ENCODE measurements at places on chromosomes 16 and 17. TPM values are rescaled to one million over a fixed set of nuclear protein-coding genes. Genes with fewer than 3 reads are reported as not detected.

KRTAP1-1 gene
- total RNA-seq, result not detected

DNA sequence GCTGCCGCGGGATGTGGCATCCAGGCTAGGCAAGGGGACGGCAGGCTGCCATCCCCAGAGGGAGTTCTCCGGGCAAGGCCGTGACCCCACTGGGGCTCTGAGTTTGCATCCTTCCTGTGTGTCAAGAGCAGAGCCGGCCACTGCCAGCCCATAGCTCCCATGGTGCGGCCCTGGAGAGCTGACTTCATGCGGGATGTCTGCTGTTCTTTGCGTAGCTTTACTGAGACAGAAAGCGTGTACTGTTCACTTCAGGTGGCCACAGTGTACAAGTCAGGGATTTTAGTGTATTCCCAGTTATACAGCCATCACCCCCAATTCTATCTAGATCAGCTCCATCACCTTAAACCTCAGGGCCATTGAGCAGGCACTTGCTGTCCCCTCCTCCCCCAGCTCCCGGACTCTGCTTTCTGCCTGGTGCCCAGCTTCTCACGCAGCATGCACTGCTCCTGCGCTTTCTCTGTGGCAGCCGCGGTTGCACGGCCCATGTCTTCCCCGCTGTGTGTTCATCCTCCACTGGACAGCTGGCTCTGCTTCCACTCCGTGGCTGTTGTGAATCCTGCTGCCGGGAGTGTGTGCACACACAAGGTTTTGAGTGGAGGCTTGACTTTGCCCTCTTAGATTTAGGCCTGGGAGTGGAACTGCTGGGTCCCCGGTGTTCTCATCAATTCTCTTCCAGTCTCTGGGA, 71.2 kb downstream of the KLHDC4 start:
- H3K4me3 ChIP-seq, result no peak overlapping the region
- H3K27me3 ChIP-seq, result no peaks in the 10 kb centered on the region
- no peak for DNase-seq
- H3K27ac ChIP-seq, result no peak overlapping the region
- peaks cover 9% of the 10 kb centered on the region for H3K36me3 ChIP-seq

DNA sequence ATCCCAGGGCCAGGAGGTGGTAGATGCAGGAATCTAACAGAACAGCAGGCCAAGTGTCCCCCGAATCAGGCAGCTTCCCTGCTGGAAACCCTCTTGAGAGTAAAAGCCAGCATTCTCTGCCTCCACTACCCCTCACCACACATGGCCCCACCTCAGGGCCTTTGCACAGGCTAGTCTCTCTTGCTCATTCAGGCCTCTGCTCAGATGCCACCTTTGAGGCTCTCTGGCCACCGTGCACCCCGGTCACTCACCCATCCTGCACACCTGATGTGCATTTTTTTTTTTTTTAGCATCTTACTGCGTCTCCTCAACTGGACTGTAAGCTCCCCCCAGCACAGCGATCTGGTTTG, 34.5 kb upstream of the GSE1 start:
- no peaks in the 10 kb centered on the region for H3K4me1 ChIP-seq
- no peak overlapping the region for H3K27ac ChIP-seq
- H3K4me3 ChIP-seq, result no peak overlapping the region
- H3K36me3 ChIP-seq, result no peaks in the 10 kb centered on the region
- no peaks in the 10 kb centered on the region for H3K27me3 ChIP-seq
- DNase-seq, result no peak

DNA sequence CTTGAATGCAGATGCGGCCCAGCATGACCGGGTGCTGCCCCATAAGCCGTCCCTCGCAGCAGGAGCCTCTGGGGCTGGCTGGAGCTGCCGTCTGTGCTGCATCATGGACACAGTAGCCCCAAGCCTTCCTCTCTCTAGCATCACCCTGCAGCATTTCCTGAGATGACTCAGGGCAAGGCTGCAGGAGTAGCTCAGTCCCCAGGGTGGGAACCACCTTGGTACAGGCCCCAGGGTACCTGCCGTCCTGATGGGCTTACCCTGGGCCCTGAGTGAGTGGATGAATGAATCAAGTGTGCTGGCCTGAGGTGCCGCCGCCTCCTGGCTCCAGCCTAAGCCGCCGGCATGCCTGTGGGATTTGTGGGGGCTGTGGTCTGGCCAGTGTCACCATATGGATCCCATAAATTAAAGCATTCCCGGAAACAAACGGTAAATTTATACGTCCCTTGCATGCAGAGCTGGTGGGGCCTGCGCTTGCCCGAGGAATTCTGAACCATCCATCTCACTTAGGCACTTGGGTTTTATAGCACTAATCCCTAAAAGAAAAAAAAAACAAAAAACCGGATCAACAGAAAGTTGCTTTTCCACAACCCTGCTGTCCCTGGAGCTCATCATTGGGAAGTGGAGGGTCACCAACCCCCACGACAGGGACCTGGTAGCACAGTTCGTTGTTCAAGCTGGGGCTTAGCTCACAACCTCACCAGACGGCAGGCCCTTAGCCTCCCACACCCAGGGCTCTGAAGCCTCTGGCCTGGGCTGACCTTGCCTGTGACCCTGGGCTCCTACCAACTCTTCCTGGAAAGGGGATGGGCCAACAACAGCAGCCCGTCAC, 242.6 kb upstream of the CIBAR2 start:
- H3K27me3 ChIP-seq, result no peaks in the 10 kb centered on the region
- DNase-seq, result no peak
- no peak overlapping the region for H3K27ac ChIP-seq

GRCh38 chr17:48523010-48523409, 7.8 kb downstream of the HOXB1 start:
- no peak overlapping the region for H3K27ac ChIP-seq
- H3K4me3 ChIP-seq, result no peak overlapping the region
- no peaks in the 10 kb centered on the region for H3K36me3 ChIP-seq
- H3K4me1 ChIP-seq, result peaks cover 8% of the 10 kb centered on the region
- DNase-seq, result no peak
